Heart left ventricle (tissue), 16 donors: ENCODE measurements at places on chromosomes 5 and 9. TPM values are rescaled to one million over a fixed set of nuclear protein-coding genes. Genes with fewer than 3 reads are reported as not detected.

Gene AK3
- 171 TPM for total RNA-seq

Gene CCL28
- total RNA-seq = 0.31 TPM

Gene CKMT2
- 1,361 TPM for total RNA-seq

Gene SNX24
- total RNA-seq = 20.0 TPM

Gene CCDC183
- 3.8 TPM for total RNA-seq

Gene ZDHHC11B
- 5.1 TPM for total RNA-seq

Gene IFNB1
- total RNA-seq = not detected

Gene IFNA10
- total RNA-seq = not detected

Gene FGF18
- total RNA-seq = 63.0 TPM

Gene ZFP62
- 13.8 TPM for total RNA-seq

Gene CYSRT1
- not detected for total RNA-seq

Gene CDX1
- total RNA-seq = not detected
